Muscle of leg (tissue), 16 donors: ENCODE measurements at places on chromosomes 1 and 21.

- no peak for DNase-seq
Observed at GRCh38 chr1:37171691-37172090, 137.4 kb upstream of the GRIK3 start.

- no peak for DNase-seq
Observed at GRCh38 chr1:203305809-203306088, 430 bp downstream of the BTG2 start.

DNA sequence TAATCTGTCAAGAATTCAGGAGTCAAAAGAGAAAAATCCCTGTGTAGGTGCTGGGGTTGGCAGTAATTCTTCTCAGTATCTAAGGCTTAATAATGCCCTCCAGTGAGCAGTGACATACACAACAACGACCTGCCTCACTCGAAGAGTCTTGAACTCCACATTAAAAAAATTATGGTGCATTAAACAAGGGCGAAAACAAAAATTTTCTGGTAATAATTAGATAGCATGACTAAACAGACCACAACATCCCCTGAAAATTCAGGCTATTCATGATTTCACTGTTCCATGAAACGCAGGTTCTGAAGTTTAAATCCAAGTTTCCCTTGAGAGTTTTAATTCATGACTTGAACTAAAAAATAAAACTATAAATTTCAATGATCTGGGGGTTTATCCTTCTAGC is 5.1 kb downstream of the SRSF4 start:
- DNase-seq, result no peak

- no peak for DNase-seq
Observed at GRCh38 chr1:71046891-71047634, 553 bp downstream of the PTGER3 start.

- no peak for DNase-seq
Observed at GRCh38 chr1:9279172-9279840, 13.4 kb upstream of the SPSB1 start.

DNA sequence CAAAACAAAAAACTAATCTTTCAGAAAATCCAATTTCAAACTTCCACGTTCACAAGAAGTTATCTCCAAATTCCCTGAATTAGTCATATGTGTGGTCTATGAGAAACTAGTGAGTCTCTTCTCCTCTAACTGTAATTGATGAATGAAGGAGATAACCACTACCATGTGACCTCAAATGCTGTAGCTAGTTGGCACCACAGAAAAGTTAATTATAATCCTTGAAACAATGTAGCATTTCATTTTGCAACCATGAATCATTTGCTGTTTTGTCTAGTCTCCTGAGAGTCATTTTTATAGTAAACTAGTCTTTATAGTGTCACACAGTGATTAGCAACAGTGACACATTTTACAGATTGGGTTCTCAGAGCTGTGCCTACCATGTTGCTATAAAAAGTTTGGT is 287.5 kb downstream of the LRRIQ3 start:
- no peak for DNase-seq

DNA sequence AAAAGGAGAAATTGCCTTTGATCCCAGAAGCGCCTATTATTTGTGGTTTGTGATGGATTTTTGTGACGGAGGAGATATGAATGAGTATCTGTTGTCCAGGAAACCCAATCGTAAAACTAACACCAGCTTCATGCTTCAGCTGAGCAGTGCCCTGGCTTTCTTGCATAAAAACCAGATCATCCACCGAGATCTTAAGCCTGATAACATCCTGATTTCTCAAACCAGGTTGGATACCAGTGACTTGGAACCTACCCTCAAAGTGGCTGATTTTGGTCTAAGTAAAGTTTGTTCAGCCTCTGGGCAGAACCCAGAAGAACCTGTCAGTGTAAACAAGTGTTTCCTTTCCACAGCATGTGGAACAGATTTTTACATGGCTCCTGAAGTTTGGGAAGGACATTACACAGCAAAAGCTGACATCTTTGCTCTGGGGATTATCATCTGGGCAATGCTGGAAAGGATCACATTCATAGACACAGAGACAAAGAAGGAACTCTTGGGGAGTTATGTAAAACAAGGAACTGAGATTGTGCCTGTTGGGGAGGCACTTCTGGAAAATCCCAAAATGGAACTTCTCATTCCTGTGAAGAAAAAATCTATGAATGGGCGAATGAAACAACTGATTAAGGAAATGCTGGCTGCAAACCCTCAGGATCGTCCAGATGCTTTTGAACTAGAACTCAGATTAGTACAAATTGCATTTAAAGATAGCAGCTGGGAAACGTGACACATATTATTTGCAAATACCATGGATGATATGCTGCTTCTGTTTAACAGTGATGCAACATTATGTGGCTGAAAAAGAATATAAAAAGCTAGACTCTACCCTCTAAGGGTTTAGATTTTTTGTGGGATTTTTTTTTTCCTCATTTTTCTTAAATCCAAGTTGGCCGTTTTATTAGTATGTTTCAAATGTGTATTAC is 10.5 kb downstream of the PDIK1L start:
- peak; percentile 31 for DNase-seq

GRCh38 chr1:27554759-27555699 is 48.9 kb downstream of the AHDC1 start:
- peak; percentile 90 for DNase-seq

DNA sequence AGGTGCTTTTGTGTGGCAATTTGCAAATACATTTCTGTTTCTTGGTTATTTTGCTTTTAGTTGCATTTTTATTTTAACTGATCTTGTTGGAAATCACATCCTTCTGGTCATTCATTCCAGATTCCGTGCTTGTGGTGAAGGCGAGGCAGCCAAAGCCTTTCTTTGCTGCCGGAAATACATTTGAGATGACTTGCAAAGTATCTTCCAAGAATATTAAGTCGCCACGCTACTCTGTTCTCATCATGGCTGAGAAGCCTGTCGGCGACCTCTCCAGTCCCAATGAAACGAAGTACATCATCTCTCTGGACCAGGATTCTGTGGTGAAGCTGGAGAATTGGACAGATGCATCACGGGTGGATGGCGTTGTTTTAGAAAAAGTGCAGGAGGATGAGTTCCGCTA is 34.8 kb upstream of the CD101 start:
- DNase-seq, result no peak

- DNase-seq, result no peak
Observed at GRCh38 chr1:116420417-116421200, 47.6 kb downstream of the ATP1A1 start.

GRCh38 chr1:5423109-5423508 is 569.1 kb downstream of the NPHP4 start:
- peak; percentile 8 for DNase-seq

GRCh38 chr1:224057461-224058199 is 56.3 kb upstream of the FBXO28 start:
- no peak for DNase-seq

DNA sequence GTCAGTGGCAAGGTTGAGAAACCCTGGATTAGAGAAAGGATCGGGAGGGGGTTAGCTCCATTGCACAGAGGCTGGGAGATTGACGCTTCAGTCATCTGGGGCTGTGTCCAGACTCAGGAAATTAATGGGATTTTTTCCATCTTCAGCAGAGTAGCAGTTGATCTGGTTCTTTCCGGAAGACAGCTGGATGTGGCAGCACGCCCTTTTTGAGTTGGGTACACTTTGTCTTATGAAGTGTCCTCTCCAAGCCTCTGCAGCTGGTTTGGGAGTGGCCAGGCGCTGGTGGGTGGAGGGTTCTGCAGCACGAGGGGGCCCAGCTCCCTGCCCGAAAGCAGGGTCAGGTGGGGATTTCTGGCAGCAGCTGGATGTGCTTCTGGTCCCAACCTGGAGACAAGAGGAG is 95.1 kb downstream of the TAS1R2 start:
- peak; percentile 88 for DNase-seq

GRCh38 chr1:55474168-55474786 is 259.1 kb upstream of the USP24 start:
- DNase-seq, result no peak

- DNase-seq, result no peak
Observed at GRCh38 chr1:207888652-207889051, 22.3 kb downstream of the CD34 start.

DNA sequence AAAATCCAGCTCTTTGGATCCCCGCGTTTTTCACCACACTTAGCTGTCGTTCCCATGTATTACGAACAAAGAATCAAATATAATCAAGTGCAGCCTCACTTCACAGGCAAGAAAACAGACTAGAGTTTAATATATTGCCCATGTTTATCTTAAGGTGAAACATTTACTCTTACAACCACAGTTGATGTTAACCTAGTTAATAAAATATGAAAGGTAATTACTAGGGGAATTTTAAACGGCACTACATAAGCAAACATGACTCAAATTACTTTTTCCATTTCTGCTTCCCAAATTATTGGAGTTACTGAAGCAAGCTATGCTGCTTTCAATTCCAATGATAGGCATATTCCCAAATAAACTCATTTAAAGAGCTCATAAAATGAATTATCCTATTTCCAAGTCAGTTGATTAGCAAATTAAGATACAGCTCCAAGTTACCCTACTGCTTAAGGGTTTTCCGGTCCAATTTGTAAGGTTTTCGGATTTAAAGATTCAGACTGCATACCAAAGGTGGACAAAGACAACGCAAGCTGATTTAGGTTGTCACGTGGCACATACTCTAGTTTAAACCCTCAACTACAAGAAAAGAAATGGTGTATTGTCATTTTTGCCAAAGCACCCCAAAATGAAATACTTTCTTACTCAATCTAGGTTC is 5.9 kb downstream of the COX20 start:
- DNase-seq, result no peak

DNA sequence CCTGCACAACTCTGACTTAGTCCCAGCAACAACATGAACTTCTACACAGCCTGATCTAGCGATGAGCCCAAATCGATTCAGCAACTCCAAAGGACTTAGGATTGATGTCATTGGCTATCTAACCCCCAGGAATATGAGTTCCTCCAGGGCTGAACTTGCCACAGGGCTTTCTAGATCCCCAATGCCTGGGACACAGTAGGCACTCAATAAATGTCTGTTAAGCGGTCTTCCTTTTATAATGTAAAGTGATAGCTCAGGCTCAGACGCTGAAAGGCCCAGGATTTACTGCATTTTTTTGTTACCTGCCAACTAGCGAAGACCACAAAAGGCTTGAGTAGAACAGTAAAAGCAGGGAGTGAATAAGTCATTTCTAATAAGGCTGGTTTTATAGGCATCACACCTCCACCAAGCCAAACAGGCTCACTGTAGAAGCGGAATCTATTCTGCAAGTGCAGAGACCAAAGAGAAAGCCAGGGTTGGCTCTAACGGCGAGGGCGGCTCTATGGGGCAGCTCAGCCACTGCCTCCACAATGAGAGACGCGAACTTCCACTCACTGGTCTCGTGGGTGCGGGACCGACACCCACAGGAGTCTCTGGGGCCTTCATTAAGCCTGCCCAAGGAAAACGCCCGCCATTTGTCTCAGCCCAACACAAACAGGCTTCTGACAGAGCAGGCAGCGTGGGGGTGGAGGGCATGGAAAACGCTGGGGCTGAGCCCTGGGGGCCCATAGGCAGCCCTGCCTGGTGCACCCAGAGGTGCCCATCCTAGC is 52.0 kb downstream of the HLCS start:
- no peak for DNase-seq

- no peak for DNase-seq
Observed at GRCh38 chr1:116105996-116106395, 5.2 kb upstream of the MAB21L3 start.

- DNase-seq, result peak; percentile 75
Observed at GRCh38 chr1:61426254-61426653, 298.7 kb downstream of the TM2D1 start.

GRCh38 chr1:222784371-222784770 is 30.5 kb upstream of the DISP1 start:
- DNase-seq, result no peak

DNA sequence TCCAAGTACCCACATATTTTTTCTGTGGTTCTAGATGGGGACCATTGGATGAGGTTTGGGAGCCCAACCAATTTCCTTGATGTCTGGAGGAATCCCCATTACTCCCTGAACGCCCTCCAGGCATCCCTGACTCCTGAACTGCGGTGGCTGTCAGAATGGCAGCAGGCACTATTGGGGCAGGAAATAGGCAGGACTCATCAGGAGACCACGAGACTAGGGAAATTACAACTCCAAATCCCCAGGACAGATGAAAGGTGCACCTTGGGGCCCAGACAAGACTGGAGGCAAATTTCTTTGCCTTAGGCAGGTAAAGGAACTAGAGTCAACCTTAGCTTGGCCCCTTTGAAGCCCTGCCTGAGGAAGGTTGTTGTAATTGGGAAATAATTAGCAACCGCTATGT is 1.1 kb downstream of the CGN start:
- DNase-seq, result no peak

GRCh38 chr21:35229290-35229689 is 180.2 kb upstream of the RUNX1 start:
- DNase-seq, result no peak

- DNase-seq, result peak; percentile 70
Observed at GRCh38 chr1:161185732-161186311, 8.5 kb upstream of the B4GALT3 start.

DNA sequence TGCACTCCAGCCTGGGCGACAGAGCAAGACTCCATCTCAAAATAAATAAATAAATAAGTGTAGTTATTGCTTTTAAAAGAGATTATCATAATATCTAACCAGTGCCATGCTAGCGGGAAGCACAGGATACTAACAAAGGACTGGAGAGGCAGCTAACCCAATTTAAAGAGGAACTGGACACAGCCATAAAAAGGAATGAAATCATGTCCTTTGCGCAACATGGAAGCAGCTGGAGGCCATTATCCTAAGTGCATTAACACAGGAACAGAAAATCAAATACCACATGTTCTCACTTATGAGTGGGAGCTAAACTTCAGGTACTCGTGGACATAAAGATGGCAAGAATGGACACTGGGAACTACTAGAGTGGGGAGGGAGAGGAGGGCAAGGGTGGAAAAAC is 54.9 kb downstream of the TM2D1 start:
- peak; percentile 8 for DNase-seq

- no peak for DNase-seq
Observed at GRCh38 chr21:34639882-34640788, 25.2 kb upstream of the RCAN1 start.

- DNase-seq, result peak; percentile 81
Observed at GRCh38 chr1:1989789-1990188, 13.8 kb downstream of the CFAP74 start.

GRCh38 chr21:19603011-19603593 is 1199.5 kb upstream of the TMPRSS15 start:
- peak; percentile 6 for DNase-seq

GRCh38 chr1:240575981-240576662 is 35.8 kb downstream of the GREM2 start:
- DNase-seq, result peak; percentile 85

DNA sequence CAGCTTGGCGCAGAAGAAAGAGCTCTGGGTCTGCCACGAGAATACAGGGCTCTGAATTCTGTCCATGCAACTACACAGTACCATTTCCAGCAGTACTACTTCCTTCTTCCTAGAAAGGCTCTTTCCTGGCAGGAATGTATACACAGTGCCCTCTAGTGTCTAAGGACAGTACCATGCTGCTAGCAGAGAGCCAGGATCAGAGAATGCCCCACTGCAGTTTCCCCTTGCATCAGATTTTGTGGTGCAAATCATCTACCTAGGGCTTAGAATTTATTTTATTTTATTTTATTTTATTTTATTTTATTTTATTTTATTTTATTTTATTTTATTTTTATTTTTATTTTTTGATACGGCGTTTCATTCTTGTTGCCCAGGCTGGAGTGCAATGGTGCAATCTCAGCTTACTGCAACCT is 50.8 kb downstream of the PAX7 start:
- DNase-seq, result no peak

GRCh38 chr1:5151511-5151910 is 497.1 kb downstream of the AJAP1 start:
- DNase-seq, result peak; percentile 57

GRCh38 chr1:236994450-236994849 is 9.8 kb downstream of the MT1HL1 start:
- DNase-seq, result no peak
